Cortex of kidney (tissue), 1 donor: ENCODE measurements at places on chromosomes 7 and 10.

DNA sequence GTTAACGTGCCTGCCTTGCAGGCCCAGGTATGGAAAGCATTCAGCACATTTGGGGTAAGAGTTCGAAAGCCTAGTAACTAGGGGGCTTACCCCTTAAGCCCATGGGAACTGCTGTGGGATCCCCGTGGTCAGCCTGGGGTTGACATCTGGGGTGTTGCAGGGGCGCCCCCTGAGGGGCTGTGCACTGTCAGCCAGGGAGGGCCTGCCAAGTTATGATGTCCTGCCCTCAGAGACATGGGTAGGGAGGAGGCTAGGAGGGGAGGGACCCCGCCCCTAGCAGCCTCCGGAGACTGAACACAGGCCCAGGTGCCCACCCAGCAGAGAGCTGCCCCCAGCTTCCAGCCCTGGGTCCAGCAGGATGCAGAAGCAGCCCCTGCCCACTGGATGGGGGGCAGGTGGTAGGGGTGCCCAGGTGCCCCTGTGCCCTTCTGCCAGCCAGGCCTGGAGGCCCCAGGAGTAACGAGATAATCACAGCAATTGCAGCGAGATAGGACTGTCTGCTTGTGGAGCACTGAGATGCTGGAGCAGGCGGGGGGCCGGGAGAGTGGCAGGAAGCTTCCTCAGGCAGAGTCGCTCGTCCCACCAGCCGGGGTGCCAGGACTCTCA is 153.3 kb downstream of the UBE2H start:
- no peak for DNase-seq

- DNase-seq = no peak
Measured at GRCh38 chr7:57308631-57309408, 141.2 kb upstream of the ZNF716 start.

DNA sequence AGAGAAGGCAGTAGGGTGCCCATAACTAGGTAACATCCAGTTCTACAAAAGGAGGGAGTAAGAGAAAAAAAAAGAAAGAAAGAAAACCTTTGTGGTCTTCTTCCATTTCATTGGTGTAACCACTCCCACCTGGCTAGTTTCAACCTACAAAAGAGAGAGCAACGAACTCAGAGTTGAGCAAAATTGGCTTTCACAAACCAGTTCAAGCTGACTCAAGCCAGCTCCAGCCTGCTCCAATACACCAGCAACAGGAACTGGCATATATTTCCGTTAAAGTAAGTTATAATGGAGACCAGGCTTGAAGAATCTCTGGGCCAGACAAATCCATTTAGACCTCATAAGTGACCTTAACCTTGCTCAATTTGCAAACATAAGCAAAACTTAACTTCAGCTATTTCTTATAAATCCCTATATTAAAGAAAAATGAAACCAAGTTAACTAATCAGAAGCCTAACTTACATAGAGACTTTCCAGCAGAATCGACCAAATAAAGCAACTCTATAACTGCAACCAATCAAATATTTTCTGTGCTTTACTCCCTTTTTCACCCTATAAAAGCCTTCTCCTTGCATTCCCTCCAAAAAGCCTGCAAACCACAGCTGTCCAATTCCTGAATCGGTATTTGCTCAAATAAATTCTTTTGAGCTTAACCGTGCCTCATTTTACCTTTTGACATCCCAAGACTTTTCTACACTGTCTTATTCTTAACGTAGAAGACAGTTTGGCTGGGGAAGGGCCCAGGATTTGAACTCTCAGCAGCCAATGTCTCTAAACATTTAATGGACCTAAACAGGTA is 10.1 kb downstream of the ANKRD22 start:
- DNase-seq = no peak

GRCh38 chr10:59864141-59864962 is 42.0 kb downstream of the CCDC6 start:
- DNase-seq = no peak

GRCh38 chr10:112313911-112314310 is 30.7 kb downstream of the TECTB start:
- DNase-seq = no peak

GRCh38 chr7:47504551-47505311 is 77.2 kb downstream of the TNS3 start:
- no peak for DNase-seq

DNA sequence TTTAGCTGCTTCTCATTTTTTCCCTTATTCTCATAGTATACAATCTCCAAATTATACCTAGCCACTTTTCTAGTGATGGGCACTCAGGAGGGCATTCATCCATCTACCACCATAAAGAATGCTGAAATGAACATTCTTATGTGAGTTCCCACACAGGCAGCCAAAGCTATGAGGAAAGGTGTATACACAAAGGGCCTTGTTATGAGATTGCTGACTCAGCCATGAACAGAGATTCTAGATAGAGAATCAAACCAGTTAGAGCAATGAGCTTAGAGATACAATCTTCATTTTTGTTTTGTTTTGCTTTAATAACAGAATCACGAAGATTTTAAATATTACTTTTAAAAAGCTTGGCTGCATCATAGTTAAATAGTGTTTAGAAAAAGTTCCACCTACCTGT is 54.8 kb upstream of the TNKS2 start:
- no peak for DNase-seq

DNA sequence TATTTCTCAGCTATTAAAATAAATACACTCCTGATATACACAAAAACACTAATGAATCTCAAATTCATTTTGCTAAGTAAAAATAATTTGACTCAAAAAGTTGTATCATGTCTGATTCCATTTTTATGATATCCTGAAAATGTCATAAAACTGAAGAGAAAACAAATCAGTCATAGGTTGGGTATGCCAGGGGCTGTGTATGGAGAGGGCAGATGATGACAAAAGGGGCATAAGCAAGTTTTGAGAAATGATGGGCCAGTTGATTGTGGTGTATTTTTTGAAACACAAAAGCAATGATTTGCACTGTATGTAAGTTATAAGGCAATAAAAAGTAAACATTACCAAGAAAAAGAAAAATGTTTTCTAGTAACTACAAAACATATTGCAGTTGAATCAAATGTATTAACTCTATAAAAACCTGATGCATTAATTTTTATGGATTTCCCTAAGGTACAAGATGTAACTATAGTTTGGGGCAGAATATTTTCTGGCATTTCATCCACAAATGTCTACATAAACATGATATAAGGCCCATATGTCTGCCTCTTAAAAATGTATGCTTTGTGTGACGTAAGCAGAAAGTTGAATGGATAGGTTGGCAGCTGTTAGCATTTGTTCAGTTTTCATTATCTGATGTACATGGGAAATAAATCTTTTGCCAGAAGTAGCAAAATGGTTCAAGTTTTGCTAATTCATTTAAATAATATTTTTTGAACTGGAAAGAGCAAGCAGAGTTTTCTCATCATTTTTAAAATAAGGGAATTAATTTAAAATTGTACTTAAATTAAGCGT is 35.1 kb upstream of the ING3 start:
- DNase-seq = no peak

DNA sequence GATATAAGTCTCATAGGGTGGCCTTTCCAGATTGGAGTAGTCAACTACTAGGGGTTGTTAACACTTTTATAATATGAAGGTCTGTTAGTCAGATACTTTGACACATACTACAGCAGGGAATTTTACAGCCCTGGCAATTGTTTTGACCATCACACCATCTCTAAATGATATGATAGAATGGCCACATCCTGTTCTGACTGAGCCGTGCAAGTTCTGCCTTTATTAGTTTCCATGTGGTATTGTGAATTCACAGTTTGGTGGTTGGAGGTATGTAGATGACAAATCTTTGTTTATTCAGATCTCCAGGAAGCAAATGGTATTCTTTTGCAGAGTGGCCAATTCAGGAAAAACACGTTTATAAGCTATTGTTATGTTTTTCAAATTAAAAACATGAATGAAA is 83.0 kb downstream of the NRG3 start:
- DNase-seq = no peak
